ENCODE measurements at places on chromosomes 5 and 9.

DNA sequence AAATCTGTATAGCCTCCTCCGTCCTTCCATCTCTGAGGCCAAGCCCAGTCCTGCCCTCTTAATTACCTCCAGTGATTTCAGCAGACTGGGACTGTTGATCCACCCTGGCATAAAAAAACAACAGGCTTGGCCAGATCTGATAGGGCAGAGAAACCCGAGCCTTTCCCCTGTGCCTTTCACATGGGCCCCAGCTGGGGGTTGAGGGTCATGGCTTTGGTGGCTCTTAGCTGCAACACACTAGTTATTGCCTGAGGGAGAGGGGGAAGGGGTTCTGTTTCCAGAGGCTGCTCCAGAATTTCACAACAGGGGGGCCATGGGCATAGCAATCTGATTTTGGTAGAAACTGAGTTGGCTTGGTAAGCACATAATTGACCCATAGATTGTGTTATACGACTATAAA is 21.2 kb upstream of the PANK3 start:
- DNase-seq = no peak

- DNase-seq = no peak
Measured at GRCh38 chr9:34479431-34479866, 20.8 kb downstream of the DNAI1 start.

DNA sequence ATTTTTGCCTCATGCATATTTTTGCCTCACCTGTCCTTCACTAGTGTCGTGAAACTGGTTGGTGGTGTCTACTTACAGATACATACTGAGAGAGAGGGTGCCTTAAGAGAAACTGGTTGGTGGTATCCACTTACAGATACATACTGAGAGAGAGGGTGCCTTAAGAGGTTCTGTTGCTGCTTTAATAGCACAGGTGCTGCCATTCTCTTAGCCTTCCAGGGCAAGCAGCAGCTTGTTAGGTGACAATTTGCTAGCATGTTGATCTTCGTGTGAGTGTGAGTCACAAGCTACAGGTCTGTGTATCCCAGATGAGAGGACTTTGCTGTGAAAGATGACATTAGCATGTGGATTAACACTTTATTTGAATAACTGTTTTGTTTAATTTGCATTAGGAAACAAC is 1.4 kb downstream of the PTTG1 start:
- no peak for DNase-seq

- DNase-seq = no peak
Measured at GRCh38 chr9:133263557-133263956, 11.4 kb downstream of the ABO start.

DNA sequence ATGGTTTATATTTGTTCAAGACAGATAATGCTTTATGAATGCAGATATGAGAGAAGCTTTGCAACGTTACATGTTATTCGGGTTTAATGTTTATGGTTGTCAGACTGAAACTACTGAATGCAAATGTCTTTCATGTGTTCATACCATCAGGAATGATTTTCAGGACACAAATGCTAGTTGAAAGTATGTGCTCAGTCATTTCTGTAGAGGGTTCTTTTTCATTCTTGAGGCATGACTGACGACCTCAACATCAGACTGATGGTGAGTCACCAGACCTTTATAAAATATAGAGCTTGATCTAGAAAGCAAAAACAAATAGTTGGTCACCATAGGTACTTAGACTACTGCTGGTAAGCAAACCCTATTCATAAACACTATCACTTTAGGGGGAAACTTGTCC is 287.3 kb upstream of the NUDT12 start:
- DNase-seq = no peak

DNA sequence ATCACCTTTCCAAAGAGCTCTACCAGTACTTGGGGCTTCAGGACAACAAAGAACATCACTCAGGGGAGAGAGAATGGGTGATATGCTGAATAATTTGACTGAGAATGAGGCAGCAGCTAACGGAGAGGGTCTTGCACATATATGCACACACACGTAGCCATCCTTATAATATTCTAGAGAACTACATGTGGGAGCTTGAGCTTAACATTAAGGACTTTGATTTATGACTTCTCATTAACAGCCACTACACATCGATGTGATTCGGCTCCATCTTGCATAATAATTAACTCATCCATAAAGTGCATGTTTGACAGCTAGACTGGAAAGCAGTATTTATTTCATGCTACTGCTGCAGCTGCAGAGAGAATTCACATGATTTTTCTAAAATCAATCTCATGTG is 163.4 kb downstream of the RAB3C start:
- no peak for DNase-seq

- no peak for DNase-seq
Measured at GRCh38 chr9:83477120-83477519, 61.1 kb downstream of the FRMD3 start.

DNA sequence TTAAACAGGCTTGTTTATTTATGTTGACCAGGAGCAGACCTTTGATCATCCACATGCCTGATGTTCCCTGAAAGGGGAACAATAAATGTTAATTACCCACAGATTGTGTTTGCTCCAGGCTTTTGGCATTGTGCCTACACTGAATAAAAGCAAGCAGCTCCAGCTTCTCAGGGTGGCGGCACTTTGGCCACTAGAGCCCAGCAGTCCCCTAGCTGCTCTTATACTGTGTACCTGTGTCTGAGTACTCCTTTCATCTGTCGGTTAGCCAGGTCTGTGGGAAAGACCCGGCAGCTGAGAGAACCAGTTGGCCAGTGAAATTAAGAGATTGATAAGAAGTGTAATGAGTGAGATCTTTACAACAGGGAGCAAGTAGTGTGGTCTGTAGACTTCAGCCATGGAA is 254.8 kb upstream of the FTMT start:
- DNase-seq = no peak

DNA sequence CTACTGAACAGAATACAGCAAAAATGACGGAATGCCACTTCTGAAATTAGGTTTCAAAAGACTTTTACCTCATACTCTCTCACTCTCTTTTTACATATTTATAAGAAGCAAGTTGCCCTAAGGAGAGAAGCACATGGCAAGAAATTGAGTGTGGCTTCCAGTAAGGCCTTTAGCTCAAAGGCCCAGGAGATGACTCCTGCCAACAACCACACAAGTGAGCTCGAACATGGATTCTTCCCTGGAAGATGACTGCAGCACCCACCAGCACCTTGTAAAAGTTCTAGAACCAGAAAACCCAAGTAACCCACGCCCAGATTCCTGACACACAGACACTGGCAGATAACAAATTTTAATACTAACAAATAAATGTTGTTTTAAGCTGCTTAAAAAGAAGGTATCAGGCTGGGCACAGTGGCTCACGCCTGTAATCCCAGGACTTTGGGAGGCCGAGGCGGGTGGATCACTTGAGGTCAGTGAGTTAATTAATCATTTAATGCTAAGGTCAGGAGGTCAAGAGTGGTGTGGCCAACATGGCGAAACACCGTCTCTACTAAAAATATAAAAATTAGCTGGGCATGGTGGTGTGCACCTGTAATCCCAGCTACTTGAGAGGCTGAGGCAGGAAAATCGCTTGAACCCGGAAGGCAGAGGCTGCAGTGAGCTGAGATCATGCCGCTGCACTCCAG is 17.0 kb downstream of the PTBP3 start:
- DNase-seq = no peak

- peak; percentile 64 for DNase-seq
Measured at GRCh38 chr5:139639619-139640380, 8.3 kb upstream of the CXXC5 start.

- no peak for DNase-seq
Measured at GRCh38 chr5:158268286-158268685, 409.3 kb upstream of the CLINT1 start.

GRCh38 chr9:133955821-133956411 is 36.2 kb downstream of the VAV2 start:
- no peak for DNase-seq

- no peak for DNase-seq
Measured at GRCh38 chr5:35186749-35187148, 43.5 kb downstream of the PRLR start.

- DNase-seq = no peak
Measured at GRCh38 chr9:20592673-20593072, 29.6 kb downstream of the MLLT3 start.

GRCh38 chr9:95611354-95611753 is 94.6 kb upstream of the PTCH1 start:
- DNase-seq = no peak

DNA sequence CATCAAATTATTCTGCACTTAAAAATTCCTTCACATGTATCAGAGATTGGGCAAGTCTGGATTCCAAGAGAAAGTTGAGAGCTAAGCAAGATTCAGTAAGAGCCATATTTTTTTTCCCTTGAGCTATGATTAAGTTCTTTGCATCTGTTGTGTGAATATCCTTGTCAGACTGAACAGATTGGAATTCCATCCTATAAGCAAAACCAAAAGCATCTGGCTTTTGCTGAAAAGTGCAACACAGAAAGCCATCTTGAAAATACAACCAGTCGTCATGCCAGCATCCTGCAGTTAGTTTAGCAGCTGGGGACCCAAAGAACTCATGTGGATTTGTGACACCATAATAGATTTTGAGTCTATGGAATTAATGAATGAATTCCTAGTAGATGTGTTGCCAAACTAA is 316.9 kb downstream of the MTRR start:
- no peak for DNase-seq

GRCh38 chr5:79002374-79002773 is 17.3 kb upstream of the ARSB start:
- no peak for DNase-seq

- DNase-seq = no peak
Measured at GRCh38 chr5:142796492-142797109, 26.4 kb downstream of the ARHGAP26 start.

DNA sequence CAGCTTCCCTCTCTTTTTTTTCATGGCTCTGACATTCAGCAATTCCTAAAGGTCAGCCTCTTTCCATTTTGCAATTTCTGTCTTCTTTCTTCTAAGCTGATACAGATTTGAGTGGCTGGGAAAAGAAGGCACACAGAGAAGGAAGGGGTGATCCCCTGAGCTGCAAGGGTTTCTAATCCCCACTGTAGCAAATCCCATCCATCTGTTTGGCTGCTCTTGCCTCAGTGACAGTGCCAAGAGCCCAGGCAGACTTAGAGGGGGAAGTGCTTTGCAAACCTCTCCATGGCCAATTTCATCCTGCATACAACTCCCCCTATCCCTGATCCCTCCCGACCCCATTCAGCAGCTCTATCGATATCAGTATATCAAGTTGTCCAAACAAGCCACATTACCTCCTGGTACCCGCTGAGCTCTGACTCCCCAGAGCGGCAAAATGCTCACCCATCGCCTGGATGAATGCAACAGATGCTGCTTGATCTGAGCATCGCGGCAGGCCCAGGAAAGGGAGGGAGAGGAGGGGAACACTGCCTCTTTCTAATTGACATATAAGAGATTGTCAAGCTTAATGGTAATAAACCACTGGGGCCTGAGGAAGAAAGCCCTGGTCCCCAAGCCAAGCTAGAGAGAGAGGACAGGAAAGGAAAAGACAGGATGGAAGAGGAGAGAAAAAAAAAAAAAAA is 268.9 kb downstream of the ASTN2 start:
- DNase-seq = no peak

- DNase-seq = no peak
Measured at GRCh38 chr9:34085581-34086500, 37.2 kb upstream of the UBAP2 start.

- DNase-seq = no peak
Measured at GRCh38 chr9:14310311-14310710, 3.6 kb downstream of the NFIB start.

DNA sequence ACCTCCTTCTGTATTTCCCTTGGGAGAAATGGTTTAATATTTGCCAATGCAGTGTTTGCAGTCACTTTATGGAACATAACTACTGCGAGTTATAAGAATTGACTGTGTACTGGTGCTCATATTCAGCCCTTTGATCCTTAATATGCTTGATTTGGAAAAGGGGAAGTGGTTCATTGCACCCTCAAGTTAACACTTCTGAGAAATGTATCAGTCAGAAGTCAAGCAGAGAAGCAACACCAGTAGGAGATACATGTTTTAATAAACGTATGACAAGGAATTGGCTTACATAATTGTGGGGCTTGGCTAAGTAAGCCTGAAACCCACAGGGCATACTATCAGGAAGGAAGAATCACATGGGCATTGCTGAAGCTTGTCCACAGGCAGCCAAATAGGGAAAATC is 131.0 kb upstream of the SPRY4 start:
- DNase-seq = no peak

DNA sequence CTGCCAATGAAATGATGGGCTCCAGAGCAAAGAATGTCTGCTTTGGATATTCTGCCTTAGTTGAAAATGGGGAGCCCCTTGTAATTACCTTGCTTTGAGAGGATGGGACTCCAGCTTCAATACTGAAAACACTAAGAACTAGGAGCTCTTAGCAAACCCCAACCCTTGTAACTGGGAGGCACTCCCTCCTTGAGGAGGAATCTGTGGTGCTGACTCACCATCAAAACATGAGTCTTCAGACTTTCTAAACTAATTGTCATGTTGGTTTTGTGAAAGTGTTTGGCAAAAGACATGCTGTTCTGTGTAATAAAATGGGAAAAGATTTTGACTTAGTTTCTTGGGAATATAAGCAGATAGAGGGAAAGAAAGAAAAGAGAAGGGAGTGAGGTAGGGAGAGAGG is 91.9 kb upstream of the PTPRD start:
- no peak for DNase-seq

DNA sequence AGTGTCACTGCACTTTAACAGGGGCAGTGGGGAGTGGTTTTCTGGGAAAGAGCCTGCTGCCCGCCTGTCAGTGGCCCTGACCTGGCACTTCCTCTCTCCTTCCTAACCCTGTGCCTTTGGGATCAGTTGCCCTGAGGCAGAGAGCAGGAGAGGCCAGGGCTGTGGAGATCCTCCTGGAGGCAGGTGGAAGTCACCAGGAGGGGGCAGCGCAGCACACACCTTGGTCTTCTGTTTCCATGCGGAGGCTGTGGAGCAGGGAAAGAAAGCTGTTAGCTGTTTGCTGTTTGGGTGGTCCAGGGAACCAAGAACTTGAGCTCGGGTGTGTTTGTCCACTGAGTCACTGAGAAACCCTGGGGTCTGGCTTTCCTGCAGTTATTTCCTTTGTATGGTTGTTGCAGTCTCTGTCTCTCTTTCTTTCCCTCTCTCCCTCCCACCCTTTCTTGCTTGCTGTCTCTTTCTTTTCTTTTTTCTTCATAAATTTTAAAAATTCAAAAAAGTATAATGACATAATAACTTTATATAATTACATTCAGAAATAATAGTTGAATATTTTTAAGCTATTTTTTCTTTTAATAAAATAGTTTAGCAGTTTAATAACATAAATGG is 28.1 kb downstream of the NTRK2 start:
- DNase-seq = no peak

- DNase-seq = no peak
Measured at GRCh38 chr5:158376679-158377078, 517.7 kb upstream of the CLINT1 start.

DNA sequence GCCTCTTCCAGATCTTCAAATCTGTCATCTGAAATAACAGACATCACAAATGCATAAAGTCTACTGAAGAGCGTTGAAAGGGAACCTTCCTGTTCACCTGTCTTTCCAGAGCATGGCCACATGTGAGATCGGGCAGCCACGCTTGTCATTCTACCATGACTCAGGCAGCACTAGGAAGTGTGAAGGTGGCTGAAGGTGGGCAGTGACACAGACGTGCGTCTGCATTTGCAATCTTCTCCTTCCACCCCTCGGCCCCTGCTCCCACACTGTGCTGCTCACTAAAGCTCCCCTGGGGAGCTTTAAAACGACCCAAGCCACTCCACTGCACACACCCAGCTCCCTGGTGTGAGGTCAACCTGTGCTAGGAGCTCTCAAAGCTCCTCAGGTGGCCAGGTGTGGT is 2.5 kb downstream of the ENTR1 start:
- DNase-seq = no peak

Data from mesenteric fat pad (tissue), 1 donor.